ENCODE measurements at places on chromosomes 6 and 20.

GRCh38 chr20:50594591-50595432 is 84.6 kb downstream of the PTPN1 start:
- DNase-seq, result no peak

- DNase-seq, result no peak
Measured at GRCh38 chr6:26172608-26172968, 85.4 kb downstream of the HFE start.

DNA sequence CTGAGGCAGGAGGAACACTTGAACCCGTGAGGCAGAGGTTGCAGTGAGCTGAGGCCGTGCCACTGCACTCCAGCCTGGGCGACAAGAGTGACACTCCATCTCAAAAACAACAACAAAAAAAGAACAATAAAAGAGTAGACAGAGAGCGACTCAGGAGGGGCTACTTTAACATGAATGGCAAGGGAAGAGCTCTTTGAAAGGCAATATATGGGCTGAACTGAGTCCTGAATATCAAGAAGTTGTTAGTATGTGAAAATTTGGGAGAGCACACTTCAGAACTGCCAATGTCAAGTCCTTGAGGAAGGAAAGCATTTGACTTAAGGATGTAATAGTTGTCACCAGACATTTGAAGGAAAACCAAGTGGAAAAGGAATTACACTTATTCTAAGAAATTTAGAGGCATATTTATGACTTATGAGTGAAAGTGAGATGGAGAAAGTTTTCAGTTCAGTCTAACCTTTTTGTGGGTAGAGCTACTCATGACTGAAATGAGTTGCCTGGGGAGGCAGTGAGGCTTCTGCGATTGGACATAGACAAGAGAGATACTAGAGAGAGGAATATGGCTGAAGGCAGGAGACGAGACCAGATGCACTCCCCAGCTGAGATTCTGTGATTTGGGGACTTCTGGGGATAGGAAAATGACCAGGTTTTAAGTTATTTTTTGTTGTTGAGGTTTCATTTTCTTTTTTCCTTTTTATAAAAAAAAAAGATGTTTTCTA is 48.6 kb upstream of the SLC16A10 start:
- no peak for DNase-seq

DNA sequence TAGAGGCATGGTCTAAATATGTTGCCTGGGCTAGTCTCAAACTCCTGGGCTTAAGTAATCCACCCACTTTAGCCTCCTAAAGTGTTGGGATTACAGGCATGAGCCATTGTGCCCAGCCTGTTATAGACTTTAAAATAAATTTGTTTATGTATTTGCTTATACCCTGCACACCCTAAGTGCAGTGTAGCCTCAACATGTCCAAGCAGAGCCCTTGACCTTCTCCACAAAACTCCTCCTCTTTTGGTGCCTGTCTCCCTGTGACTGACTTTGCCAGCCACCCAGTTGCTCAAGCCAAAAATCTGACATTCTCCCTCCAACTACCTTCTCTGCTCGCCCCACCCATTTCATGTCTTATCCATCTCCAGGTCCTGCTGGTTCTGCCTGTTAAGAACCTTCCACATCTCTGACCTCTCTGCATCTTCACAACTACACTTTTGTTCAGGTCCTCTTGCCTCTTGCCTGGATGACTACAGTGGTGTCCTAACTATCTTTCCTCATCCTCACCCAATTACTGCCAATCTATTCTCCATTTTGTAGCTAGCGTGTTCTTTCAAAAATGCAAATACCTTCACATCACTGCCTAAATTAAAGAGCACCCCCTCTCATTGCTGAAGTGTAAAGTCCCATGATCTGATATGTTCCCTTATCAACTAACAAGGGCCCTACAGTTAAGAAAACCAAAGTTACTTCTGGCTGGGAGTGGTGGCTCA is 11.2 kb upstream of the KIFC1 start:
- no peak for DNase-seq

DNA sequence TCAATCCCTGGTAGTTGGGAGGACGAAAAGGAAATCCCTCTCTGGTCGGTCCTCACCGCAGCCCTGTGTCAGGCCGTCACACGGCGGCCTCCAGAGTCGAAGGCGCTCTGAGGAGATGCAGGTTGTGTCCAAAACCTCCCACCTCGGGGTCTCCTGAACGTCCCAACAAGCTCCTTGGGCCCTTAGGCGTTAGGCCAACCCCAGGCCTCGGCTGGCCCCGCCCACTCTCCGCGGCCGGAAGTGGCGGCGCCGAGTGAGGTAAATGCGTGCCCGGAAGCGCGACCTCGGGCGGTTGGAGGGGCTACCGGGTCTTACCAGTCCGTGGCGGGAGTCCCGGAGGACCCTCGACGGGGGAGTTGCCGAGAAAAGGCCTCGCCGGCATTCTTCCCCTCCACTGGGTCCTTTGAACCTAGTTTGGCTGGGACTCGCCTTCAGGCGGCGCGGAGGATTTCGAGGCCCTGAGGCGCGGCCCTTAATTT is at the start of gene TDRD6:
TDRD6 (plus strand) TSS at position 267 of the 479 bp plus-strand sequence. CDS start 244 bp downstream, outside the sequence.
- no peak for DNase-seq

DNA sequence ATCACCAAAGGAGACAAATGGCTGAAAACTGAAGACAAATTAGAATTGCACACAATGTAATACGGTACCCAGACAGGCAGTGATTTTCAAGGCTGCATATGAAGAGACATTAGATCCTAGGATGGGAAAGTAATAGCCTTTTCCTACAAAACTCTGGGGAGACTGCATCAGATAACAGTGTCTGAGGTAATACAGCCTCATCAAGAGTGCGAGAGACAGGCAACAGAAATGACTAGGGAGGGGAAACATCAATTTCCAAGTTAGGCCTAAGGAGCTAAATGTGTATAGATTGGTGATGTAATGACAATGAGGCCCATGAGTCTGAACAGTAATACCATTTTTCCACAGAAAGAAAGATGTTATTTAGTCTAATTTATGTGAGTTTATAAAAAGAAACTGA is 200.3 kb downstream of the HTR1B start:
- no peak for DNase-seq

DNA sequence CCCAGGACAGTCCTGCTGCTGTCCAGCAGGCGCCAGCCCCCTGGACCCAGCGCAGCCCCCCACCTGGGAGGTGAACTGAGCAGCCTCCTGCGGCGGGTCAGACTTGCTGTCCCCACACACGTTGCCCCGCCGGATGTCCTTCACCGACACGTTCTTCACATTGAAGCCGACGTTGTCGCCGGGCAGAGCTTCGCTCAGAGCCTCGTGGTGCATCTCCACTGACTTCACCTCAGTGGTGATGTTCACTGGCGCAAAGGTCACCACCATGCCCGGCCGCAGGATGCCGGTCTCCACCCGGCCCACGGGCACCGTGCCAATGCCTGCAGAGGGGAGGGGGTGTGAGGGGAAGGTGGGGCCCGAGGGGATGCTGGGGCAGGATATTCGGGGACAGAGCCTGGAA is 8.5 kb downstream of the EEF1A2 start:
- DNase-seq, result no peak

Measured in osteocyte (in vitro differentiated cells).